SK-N-MC (cell line): ENCODE measurements at places on chromosomes 7 and 10.

DNA sequence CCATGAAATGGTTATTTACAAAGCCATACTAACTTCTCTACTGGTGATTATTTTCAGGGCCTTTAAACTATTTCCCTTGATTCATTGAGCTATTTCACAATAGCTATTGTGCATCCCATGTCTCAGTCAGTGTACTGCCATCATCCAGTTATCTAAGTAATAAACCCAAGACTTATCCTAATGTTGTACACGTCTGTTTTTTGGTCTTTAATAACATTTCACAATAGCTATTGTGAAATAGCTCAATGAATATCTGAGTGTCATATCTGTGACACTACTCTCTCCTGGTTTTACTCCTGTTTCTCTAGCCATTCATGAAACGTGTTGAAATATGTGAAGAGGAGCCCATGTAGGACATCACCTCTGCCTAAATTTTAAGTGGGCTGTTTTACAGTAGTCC is 36.5 kb upstream of the TMEM140 start:
- no peak for DNase-seq

- no peak for DNase-seq
Observed at GRCh38 chr7:157080111-157080730, 58.5 kb upstream of the UBE3C start.

- no peak for DNase-seq
Observed at GRCh38 chr10:78412605-78413004, 378.9 kb downstream of the RPS24 start.

DNA sequence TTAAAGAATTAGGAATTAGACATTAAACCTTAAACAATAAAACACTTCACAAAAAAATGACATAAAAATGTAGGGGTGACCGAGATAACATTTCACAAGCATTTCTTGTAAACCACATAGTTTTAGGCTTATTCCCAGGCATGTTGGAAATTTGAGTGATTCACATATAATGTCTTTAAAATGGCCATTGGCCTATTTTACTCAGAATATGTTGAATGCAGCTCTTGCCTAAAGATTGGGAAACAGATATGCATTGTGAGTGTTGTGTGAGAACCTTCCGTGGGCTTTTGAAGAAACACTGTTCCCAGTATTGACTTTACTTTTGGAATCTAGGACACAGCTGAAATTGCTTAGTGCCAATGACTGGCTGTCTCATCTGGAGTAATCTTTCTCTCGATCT is 79.6 kb downstream of the ARL5B start:
- DNase-seq: no peak

DNA sequence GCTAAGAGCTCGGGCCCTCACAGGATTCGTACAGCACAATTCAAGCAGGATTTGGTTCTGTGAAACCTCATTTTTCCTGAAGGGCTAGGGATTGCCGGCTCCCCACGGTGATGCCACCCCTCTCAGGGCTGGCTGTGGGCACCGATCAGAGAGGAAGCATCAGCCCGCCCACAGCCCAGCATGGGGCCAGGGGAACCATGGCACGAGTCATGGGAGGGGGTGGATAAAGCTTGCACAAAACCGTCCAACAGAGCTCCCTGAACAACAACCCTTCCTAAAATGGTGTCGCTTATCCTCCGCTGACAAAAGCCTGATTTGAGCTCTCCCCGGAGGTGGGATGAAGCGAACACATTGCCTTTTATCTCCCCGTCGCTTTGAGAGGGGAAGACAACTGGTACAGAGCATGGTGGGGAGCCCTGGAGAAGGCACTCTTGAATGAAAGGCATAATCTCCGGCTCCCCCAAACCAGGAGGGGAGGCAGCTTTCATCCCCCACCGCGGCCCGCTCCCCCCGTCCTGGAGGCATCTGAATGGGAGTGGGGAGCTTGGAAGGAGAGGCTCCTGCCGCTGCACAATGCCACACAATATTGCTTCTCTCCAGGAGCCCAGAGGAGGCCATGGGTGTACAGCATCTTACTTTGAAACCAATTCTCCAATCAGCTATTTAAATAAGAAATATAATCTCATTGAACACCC is 144.0 kb downstream of the RPS24 start:
- DNase-seq: no peak

DNA sequence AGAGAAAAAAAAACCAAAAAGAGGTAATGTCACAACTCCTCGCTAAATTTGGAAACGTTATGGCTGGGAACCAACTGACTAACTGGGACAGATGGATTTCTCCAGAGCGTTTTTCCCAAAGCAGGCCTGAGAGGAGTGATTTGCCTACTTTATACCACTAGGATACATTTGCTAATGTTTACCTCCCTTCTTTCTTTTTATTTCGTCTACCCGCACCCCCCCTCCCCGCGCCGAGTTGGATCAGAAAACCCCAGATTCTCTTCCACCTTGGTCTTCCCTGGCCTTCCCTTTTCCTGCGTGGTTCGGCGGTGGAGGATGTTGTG is 7.2 kb downstream of the CPA2 start:
- DNase-seq: no peak

- no peak for DNase-seq
Observed at GRCh38 chr10:84683980-84684740, 355.8 kb downstream of the CCSER2 start.

DNA sequence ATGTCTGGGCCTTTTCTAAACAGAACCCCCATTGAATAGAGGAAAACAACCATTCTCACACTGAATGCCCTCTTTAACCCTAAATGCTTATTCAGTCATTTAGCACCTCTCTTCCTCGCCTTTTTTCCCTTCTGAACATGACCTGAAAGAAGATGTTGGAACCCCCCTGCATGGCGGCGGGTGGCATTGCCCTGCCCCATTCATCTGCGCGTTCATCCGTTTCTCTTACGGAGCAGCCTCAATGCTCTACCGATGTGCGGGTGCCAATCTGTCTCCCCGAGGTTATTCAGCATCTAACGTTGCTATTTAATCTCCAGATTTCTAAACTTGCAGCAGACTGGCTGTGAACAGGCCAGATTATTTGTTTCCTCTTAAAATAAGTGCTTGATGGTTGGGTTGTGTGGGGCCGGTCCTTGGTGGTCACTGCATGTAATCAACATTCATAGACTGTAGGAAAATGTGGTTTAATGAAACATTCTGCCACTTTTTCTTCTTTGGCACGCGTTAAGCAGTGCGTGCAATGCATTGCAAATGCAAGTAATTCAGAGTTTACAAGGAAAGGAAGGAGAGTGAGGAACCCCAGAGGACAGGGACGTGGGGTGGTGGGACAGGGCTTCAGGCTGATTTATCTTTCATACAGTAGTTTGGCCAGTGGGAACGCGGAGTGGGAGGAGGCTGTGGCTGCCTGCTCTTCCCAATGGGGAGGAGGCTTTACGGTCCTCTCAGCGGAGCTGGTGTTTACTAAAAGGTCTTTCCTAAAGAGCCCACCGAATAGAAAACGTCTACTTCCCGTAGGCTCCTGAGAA is 286.7 kb downstream of the DPP6 start:
- DNase-seq: no peak

- no peak for DNase-seq
Observed at GRCh38 chr10:18582803-18583202, 68.6 kb downstream of the NSUN6 start.

DNA sequence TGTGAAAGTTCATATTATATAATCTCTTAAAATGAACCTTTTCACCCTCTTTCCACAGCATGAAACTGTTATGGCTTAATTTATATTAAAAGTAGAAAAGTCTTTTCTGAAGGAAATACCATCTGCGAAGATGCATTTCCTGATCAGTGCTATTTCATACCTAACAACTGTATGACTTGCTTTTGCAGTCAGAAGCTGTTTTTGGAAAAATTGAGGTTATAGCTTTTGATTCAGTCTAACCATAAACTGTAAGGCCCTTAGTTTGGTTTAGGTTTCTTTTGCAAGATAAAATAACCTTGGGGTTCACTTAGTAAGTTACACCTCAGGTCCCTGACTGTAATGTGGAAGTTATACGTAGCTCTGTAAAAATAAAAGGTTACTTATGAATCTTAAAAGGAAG is 22.7 kb upstream of the PARP12 start:
- no peak for DNase-seq

DNA sequence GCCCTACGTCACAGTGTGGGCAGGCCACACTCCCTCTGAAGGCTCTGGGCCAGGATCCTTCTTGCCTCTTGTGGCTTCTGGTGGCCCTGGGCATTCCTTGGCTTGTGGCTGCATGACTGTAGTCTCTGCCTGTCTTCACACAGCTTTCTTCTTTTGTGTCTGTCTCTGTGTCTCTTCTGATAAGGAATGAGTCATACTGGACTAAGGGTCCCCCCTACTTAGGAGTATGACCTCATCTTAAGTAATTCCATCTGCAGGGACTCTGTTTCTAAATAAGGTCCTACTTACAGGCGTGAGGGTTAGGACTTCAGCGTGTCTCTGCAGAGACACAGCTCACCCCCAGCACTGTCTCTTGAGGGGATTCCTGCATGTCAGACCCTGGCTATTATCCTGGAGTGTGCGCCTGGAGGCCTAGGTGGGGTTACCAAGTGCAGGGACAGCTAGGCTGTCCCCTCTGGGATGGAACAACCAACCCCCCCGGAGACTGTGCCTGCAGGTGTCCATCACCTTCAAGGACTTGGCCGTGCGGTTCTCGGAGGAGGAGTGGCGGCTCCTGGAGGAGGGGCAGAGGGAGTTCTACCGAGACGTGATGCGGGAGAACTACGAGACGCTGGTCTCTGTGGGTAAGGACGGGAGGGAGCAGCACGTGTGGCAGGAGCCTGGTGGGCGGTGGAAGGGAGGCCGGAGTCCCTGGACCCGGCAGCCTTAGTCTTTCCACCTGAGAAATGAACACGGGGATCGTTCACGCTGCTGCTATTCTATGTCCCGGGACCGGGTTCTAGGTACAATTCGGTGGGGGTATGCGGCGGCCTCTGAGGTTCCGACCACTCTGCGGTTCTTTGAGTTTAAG is 54.1 kb downstream of the ZNF467 start:
- no peak for DNase-seq

DNA sequence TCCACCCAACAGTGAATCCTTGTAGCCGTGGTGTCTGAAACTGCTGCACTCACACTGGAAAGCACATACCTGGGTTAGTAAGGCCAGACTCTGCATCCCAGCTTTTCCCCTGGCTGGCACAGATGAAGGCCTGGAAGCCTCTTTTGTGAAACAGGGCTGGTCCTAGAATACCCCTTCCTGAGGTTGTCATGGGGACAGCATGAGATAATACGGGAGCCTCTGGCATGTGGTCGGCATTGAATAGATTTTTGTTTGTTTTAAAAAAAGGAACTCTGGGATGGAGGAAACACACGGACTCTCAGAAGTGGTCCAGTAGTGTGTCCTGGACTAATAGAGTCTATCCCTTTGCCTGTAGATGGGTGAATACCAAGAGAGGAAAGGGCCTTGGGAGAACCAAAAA is 129.7 kb downstream of the TMEM178B start:
- no peak for DNase-seq

DNA sequence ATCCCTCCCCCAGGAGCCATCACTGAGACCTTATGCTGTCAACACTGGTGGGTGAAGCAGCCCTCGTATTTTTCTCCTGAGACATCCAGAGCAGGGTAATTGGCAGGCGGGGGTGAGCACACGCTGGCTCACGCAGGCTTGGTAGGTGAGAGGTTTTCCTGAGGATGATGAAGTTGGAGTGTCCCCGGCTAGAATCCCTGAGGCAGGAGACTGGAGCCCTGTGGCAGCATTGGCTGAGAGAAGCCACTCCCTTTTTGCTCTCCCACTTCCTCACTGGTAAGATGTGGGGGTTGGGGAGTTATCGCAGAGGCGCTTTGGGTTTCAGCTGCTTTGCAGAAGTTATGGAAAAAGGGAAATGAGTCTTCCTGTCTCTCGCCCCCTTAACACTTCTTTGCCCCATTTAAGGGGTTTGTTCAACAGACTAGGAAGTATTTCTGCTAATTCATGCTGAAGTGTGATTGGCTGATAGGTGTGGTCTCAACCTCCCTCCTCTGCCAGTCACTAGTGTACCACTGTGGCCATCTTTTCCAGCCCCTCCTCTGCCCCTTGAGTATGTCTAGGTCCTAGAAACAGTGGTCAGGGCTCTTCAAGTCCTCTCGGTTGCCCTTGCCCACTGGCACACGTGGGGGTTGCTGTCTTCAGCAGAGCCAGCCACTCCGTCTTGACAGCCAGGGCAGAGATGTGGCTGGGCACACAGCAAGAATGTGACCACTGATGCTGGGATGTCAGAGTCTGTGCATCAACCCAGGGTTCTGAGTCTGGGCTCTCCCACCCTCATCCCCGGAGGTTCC is 5.7 kb downstream of the ARPC1B start:
- DNase-seq: no peak

DNA sequence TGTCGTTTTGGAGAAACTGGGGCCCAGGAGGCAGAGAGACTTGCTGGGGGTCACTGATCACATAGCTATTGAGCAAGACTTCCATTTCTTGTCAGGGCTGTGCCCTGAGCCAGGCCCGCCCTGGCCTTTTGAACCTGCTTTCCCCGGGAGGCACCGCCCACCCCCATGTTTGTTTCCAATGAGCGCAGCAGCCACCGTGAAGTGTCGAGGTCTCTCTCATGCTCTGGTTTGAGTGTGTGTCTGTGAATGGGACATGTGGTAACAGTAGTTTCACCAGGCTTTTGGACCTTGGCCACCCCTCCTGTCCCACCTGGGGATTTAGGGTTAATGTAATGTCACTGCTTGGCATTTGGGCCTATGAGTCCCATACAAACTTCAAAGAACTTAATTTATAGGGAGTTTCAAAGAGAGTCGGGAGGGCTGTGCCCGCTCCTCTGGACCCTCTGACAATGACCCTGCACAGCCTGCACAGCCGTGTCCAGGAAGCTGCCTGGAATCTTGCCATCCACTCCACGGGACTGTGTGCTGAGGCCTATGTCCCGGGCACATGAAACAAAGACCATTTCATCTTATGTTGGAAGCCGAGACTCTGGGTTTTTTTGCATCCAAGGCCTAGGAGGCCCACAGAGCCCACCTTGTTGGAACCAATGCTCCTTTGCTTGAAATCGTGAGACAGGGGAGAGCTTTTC is 6.3 kb downstream of the PRF1 start:
- no peak for DNase-seq

DNA sequence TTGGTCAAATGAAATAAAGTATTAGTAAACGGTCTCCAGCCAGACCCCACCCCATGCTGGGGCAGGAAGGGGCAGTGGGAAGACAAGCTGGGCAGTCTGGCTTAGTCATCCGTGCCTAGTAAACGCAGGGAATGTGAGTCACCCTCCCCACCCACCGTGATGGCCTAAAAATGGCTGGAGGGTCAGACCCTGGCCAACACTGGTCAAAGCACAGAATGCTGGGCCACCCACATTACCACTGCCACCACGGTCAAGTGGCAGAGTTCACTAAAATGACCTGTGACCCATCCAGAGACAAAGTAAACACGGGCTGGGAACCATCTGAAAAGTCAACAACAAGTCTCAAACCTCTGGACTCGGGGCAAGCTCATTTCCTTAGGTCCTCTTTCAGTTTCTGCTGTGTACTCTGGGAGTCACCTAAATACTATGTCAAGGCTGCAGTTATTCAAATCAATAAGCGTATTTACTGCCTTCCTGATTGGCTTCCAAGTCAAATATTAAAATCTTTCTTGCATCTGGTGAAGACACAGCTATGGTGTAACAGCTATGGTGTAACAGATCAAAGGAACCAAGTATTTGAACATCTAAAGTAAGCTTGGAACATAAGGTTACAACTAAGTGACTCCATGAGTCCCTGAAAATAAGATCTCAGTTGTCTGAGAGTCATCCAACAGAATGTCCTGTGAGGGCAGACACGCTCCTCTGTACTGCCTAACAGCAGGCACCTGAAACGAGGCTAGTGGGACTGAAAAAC is 3.0 kb downstream of the ZFAND2A start:
- DNase-seq: no peak

GRCh38 chr10:34474555-34475273 is 340.4 kb downstream of the PARD3 start:
- DNase-seq: no peak
